ENCODE measurements at places on chromosomes 6 and 20.
A peak's percentile ranks its signal among the peaks of the same experiment; 100 is the strongest.

DNA sequence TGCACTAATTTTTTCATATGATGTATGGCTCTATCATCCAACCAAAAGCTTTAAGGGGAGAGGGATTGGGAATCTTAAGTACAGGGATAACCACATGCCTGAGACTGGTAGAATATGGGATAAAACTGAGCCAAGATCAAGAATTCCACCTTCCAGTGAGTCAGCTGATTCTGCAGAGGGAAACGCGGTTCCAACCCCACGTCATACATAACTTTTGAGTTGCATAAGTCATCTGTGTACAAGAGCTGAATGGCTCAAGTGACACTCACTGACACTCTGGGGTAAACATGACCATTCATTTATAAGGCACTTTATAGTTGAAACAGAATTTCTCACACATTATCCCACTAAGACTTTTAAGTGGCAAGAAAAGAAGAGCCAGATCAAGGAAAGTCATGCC lies 16.4 kb downstream of the TRIM27 start:
- DNase-seq: no peak

DNA sequence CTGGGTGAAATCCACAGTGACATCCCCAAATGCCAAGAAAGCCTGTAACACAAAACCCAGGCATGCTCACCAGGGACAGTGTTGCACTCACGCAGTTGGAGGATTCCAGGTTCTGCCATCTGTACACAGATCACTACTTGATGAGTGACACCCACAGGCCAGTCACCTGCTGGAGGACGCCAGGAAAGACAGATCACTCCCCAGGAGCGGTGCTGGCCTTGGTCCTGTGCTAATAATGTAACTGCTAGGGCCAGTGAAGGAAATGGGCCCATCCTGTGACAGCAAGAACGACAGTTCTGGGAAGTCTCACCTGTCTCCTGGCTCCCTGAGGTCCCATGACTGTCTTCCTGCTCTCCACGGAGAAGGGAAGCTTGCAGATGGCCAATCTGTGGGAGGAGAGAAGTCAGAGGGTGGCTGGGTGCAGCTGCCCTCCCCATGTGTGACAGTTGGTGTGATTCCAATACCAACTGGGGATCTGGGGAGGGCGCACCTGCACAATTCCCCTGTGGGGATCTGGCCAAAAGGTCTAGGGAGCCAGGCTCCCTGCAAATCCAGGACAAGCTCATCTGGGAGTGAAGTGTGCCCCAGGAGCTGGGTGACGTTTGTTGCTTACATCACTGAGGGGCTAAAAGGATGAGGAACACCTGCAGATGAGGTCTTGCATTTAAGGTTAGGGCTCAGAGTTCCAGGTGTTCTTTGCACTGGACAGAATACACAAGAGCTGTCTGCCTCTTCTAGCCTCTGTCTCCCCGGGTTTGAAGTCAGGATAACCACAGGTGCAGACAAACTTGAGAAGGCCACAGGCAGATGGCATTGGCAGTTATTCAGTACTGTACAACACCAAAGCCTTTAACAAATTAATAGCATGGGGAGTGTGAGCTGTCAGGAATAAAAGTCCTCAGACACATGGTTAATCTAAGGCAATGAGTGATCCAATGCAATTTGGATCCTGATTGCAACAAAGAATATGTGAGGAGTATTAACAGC lies 10.3 kb downstream of the ZNF337 start:
- no peak for DNase-seq

GRCh38 chr6:35359744-35360348 lies 17.5 kb downstream of the PPARD start:
- peak; percentile 74 for DNase-seq

- no peak for DNase-seq
Observed at GRCh38 chr20:34773726-34774125, 51.7 kb downstream of the NCOA6 start.

GRCh38 chr6:6256259-6256658 lies 64.2 kb downstream of the F13A1 start:
- no peak for DNase-seq

DNA sequence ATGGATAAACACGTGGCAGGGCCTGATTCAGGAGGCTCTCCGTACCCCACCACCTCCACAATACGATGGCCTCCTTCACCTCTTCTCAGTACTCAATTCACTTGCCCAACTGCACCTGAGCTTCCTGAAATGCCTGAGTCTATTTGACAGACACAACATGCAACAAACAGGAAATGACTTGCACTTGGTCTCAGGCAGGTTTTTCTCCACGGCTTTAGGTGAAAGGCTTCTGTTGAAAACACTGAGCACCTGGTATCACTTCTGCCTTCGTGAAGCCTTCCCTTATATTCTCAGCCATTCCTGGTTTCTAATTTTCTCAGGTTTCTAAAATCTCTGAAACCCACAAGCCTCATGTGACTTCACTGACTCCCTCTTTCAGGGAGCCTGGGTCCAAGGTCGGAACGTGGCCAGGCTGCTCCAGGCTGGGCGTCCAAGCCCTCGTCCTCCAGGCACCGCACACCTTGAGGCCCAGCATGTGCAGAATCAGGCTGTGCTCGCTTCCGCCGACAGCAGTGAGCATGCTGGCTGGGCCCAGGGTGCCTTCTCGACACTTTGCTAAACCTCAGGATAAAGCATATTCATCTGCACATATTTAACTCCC lies 34.7 kb downstream of the TAF4 start:
- DNase-seq: no peak

- DNase-seq: no peak
Observed at GRCh38 chr6:165448210-165448609, 138.8 kb upstream of the C6orf118 start.

DNA sequence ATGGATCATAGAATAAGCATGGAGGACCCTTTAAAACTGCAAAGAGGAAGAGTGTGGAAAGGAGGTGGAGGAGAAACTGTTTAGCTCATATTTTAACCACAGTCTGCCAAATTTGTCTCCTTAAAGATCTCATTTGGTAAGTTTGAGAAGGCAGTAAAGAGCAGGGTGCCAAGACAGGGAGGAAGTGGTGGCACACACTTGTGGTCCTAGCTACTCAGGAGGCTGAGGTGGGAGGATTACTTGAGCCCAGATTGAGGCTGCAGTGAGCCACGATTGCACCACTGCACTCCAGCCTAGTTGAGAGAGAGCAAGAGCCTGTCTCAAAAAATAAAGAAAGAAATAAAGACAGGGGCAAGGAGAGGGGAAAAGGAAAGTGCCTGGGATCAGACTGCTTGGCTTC lies 16.8 kb upstream of the DCBLD1 start:
- no peak for DNase-seq

- DNase-seq: no peak
Observed at GRCh38 chr20:17614176-17614811, 44.4 kb downstream of the DSTN start.

GRCh38 chr6:26126394-26127235 lies 39.4 kb downstream of the HFE start:
- no peak for DNase-seq

DNA sequence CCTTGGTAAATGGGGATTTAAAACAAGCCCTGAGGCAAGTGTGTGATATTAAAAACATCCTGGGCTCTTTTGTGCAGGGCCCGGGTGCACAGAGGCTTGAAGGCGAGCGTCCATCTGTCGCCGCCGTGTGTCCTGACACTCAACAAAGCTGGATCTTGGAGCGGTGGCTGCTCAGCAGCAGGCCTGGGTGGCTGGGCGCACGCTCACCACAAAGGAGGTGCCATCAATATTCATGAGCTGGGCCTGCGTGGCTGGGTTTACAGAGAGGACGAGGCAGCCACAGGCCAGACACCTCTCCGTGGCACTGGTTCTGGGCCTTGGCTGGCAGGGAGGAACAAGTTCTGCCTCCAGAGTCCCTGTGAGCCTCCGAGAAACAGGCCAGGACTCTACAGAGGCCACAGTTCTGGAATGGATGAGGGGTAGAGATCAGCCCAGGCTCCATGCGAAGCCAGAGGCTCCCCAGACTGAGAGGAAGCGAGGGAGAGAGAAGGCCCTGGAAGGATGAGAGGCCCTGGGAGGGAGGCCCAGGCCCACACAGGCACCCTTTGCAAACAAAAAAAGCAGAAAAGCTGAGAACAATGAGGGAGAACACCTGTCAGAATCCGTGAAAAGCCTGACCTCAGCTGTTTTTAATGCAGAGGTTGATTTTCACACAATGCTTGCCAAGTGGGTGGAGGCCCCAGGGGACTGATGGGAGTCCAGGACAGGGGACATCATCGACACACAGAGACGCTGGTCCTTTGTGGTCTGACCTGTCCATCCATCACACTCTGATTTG lies 21.9 kb downstream of the BHLHE23 start:
- peak; percentile 24 for DNase-seq

Data from putamen (tissue), 1 donor.